ENCODE measurements at places on chromosomes 12 and 14.

DNA sequence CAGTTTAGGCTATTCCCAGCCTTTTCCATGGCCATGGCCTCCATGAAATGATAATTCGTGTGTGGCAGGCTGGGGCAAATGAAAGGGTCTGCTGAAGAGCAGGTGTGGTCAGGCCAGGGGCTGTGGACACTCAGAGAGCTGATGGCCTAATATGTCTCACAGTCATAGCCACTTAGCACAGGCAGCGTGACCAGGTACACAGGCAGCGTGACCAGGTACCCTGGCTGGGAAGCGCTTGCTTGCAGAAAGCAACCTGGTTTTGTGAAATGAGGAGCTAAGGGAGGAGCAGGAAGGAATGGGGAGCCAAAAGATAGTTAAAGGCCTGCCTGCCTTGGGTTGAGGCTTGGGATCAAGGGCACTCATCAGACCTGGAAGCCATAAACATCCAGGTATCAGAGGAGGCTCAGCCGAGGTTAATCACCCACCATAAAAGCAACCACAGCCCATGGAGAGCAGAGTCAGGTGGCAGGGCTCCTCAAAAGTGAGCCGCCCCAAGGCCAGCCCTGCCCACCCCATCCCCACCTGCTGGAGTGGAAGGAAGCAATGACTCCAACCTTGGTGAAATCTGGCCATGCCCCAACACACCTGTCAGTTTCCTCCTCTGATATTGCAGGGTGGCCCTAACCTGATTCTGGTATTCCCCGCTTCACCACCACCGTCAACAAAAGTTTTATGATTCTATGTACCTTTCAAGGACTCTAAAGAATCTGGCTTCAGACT is 8.0 kb upstream of the KRT8 start:
- no peak for DNase-seq

DNA sequence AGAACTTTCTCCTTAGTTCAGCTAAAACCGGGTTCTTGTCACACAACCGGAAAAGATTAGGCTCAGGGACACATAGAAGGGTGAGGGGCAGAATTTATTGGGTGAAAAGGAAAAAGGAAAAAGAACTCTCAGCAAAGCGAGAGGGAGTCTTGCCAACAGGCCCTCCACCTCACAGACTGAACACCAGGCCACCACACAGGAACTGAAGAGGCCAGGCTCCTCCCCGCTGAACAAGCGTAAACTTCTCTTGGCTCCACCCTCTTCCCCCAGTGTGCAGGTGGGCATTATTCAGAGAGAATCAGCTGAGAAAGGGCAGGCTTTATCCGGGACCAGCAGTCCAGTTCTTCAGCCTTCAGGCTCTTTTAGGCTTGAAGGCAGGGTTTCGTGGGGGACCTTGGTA is 125.6 kb upstream of the FGD4 start:
- DNase-seq, result peak; percentile 42

DNA sequence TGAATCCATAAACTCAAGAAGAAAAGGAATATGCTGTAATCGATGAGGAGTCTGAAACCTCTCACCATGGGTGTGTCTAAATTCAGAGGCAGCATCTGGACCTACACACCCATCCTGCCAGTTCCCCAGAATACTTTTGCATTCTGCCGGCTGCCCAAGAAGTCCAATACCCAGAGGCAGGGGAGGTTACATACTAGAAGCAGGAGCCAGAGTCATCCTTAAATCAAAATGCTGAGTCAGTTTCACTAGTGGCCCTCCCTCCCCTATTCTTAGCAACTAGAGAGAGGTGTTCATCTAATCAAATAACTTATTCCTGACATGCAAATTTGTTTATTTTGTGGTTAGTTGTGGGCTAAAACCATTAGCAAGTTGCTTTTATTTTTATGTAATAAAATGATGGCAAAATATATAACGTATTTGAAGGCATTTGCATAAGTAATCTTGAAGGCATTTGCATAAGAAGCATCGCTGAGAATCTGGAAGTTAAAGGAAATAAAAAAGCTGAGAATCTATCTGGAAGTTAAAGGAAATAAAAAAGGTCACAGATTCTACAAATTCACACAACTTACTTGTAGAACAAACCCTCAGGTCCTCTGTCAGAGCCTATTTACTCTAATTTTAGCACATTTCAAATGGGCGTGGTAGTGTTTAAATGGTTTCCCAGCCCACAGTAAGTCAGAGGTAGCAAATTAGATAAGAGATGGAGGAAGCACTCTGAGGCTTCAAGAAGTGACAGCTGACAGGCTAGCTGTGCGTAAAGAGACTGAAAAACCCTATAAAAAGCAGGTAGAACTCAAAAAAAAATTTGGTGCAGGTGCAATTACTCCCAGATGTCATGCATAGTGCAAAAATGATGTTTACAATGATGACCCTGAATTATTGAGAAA is 7.8 kb downstream of the BHLHE41 start:
- no peak for DNase-seq

DNA sequence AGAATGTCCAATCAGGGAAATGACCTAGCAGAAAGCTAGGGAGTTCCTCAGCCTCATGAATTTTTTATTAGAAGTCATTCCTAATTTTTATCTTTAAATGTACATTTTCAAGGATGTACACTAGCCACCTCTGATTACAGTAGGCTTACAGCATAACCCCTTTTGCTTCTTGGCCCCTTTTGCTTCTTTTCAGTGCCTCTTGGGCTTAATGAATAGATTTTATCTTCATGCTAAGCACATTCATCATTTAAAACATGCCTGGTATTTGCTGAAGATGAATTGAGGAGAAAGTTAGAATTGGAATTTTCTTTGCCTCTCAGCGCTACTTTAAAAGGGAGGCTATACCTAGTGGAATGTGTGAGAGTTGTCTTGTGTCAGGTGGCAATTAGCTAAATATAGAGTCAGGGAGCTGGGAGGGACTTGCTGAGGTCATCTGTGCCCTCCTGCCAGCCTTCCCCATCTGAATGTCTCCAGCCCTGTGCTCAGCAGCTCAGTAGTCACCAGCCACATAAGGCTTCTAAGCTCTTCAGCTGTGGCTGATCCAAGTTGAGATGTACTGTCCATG is 132.1 kb downstream of the SAMD4A start:
- peak; percentile 69 for DNase-seq

DNA sequence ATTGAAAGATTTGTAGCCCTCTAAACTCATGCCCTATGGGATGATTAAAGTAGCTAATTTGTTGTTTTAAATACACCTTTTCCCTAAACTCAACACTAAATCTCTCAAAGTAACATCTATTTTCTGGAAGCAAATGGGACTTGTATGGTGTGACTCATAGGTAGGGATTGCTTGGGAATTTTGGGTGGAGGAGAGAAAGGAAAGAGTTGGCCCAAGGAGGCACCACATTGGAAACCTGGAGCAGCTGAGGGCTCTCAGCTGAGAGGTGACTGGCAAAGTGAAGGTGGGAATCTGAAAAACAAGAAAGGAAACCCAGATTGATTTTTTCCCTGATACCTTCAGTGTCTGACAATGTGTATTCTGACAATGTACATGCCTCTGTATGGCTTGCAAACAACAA is 114.8 kb upstream of the PRICKLE1 start:
- no peak for DNase-seq

- peak; percentile 10 for DNase-seq
These were observed 57.2 kb upstream of the ATP2A2 start for GRCh38 chr12:110223777-110224378.

DNA sequence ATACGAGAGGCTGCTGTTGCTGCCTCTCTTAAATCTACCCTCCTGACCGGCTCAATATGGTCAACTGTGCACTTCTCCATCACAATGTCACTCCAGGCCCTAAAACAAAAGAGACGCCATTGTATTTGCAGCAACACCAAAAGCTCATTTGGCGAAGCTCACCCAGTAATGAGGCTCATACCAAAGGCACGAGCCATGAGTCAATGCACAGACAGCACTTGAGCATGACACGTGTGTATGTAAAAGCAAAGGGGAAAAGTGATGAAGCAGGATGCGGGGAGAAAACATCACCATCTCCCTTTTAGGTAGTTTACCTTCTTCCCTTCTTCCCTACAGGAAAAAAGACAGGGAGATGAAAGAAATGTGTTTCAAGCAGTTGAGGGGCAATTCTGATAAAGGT is 150.3 kb downstream of the FOXN3 start:
- peak; percentile 34 for DNase-seq

- DNase-seq, result peak; percentile 88
These were observed 109.5 kb downstream of the DIP2B start for GRCh38 chr12:50614167-50614759.

DNA sequence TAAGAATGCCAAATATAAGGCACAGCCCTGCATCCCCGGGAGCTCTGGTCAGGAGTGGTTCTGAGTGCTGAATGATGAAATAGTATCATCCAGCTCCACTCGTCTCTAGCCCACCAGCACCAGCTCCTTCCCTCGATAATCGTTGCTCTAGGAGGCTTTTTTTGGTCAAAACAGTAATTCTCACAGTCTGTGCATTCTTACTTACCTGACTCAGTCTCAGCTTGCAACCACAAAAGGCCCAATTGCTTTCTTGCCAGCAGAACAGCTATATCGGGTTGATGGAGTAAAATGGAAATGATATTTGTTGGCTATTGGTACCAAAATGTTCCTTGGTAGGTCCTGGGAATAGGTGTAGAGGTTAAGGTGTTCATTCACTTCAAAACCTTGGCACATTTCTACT is 94.8 kb downstream of the BMP4 start:
- peak; percentile 45 for DNase-seq

DNA sequence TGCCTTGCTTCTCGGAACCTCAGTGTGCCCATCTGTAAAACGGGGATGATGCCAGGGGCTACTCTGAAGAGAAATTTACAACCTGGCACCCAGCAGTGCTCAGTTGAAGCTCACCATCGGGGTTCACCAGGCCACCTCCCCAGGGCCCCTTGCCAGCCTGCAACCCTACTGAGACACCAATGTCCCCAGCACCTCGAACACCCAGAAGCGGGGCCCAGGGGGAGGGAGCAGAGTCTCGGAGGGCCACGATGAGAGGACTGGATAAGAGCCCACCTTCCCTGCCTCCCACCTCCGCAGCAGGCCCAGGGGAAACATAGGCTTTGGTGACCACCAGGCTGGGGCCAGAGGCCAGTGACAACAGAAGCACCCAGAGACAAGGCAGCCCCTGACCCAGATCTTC is 22.4 kb downstream of the NCOR2 start:
- DNase-seq, result no peak

- no peak for DNase-seq
These were observed 194.3 kb downstream of the RGS6 start for GRCh38 chr14:72126561-72126960.

All from astrocyte of the hippocampus (primary cell).